ENCODE measurements at places on chromosomes 3 and 15. TPM values are rescaled to one million over a fixed set of nuclear protein-coding genes. Genes with fewer than 3 reads are reported as not detected.
A peak's percentile ranks its signal among the peaks of the same experiment; 100 is the strongest.

MRPS11 gene
- total RNA-seq: 88.1 TPM

DNA sequence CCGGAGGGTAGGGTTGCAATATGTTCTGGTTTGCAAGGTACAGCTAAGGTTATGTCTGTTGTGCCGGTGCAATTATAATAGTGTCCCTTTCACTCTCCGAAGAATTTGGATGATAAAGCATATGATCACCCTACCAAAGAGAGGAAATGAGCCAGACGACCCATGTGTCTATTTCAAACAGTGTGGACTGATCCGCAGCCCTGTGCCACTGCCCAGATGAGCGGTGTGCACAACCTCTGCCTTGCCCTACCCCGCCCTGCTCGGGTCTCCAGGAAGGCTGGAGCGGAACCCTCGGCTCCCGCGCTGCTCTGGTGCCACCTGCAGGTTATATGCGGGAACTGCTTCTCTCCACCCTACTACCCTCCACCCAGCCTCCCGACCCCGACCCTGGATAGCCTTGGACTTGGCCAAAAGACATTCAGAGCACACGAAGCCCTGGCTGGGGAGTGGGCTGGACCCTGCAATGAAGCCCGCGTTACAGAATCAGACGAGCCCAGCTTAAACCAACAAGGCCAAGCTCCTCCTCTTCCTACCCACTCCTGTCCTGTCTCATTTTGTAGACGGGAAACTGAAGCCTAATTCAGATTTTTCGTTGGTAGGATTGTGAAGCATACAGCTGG is 68.4 kb upstream of the CHRNB4 start:
- DNase-seq: peak; percentile 44

- DNase-seq: no peak
Observed at GRCh38 chr15:100942656-100943425, 23.7 kb downstream of the LRRK1 start.

GRCh38 chr3:14363991-14364390 is 38.4 kb upstream of the SLC6A6 start:
- DNase-seq: no peak
